Sciatic nerve (tissue), 2 donors: ENCODE measurements at places on chromosomes 1 and 21. TPM values are rescaled to one million over a fixed set of nuclear protein-coding genes. Genes with fewer than 3 reads are reported as not detected.

GRCh38 chr1:101993710-101994109 lies 3.0 kb downstream of the OLFM3 start:
- DNase-seq: no peak

DNA sequence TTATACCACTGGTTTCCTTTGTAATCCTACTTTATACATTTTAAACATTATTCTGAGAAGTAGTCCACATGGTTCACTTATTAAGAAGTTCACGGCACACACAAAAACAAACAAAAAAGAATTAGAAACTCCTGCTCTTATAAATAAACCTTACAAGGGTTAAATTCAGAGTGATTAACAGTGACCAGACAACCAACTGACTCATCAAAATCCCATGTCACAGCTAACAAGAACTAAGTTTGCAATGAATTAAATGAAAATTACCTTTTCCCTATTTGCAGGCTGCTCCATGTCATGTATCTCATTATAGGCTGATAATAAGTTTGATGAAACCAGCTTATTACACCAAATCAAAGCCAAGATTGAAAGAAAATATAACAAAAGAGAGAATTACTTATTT lies 77.5 kb downstream of the PUM1 start:
- DNase-seq: no peak

DNA sequence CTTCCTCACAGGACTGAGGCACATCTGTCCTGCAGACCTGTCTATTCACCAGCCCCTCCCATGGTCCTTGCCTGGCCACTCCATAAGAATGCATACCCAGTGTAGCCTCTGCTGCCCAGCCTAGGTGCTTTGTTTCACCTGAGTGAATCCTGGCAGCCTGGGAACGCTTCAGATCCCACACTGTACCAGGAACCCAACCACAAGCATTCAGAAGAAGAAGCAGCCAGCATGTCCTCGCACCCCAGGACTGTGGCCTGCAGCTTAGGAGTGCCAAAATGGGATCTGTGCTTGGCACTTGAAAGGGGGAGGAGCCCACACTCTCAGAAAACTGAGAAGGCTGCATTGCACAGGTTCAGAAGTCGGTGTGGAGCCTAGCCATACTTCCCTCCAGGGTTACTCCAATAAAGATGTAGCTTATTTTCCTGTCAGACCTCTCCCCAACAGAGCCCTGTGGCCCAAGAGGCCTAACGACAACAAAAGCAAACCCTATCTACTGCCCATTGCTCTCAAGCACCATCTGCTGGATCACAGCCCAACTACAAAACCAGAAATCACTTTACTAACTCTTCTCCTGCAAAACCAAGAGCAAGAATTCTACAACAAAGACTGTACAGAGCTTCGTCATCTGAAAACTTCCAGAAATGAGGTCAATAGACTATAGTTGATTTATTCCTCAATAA lies 923.1 kb upstream of the NEGR1 start:
- DNase-seq: no peak

Gene CLCC1
- total RNA-seq: 44.6 TPM

Gene NMNAT2
- 2.6 TPM for total RNA-seq
